ENCODE measurements at places on chromosomes 6 and 20.

- no peak for DNase-seq
These were observed 227.4 kb downstream of the C6orf118 start for GRCh38 chr6:165081944-165082532.

- DNase-seq = no peak
These were observed 19.3 kb upstream of the SASH1 start for GRCh38 chr6:148323344-148323743.

DNA sequence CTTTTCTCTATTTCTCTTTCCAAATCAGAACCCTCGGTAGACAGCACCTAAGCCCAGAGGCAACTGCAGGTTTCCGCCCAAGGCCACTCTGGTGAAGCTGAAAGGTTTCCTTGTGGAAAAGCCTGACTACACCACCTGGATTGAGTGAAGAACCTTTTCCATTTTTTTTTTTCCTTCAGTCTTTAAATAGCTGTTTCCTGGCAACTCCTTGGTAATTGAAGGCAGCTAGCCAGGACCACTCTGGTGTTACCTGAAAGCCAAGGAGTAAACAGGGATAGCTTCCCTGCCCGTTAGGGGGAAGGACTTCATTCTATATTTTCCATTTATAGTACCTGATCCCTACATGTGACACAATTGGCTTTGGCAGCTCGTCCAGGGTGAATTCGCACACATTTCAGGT lies 1238.4 kb downstream of the GRIK2 start:
- no peak for DNase-seq

GRCh38 chr6:31725502-31726350 lies 2.6 kb downstream of the MPIG6B start:
- no peak for DNase-seq

DNA sequence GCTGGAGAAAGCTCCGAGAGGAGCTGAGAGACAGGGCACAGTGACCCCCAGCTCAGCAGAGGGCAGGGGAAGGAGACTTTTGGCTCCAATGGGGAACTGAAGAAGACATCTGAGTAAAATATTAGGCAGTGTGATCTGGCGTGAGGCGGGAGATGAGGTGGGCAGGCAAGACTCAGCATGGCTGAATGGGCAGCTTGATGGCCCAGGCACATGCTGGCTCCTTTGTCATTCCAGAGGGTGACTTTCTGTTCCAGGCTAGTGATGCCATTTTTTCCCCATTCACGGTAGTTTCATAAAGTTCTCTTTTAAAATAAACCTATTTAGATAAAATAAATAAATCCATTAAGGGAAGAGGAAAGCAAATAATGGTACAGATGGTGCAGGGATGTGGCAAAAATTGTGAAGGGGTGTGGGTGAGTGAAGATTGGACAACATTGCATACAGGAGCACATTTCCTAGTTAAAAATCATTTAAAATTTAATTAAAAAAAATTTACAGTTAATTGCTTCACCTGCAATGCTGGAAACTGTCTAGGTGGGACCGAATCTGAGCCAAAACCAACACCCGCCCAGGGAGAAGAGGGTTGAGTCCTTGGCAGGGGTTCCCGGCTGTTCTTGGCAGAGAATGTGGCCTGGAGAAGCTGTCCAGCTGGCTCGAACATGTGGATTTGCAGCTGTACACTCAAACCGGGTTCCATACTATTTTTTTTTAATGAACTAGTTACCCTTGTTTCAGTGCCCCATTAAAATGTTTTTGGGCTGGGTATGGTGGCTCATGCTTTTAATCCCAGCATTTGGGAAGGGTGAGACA lies 41.7 kb upstream of the PRELID3B start:
- no peak for DNase-seq

GRCh38 chr6:49634836-49635218 lies 1.8 kb downstream of the RHAG start:
- no peak for DNase-seq

DNA sequence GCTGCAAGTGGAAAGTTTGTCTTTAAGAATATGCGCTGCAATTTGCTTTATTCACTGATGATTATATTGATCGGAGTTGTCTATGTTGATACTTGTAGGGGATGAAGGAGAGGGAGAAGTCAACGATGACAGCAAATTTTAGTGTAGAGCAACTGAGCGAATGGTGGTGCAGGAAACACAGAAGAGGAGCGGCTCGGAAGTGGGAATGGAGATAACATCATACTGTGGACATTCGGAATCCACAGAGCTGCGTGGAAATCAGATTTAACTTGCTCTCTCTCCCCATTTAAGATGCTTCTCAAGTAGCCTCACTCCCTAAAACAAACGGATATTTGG lies 722 bp upstream of the TMEM14B start:
- DNase-seq = no peak

GRCh38 chr6:8375916-8376315 lies 59.4 kb downstream of the SLC35B3 start:
- DNase-seq = no peak

GRCh38 chr6:111474106-111474505 lies 8.9 kb downstream of the REV3L start:
- DNase-seq = no peak

- no peak for DNase-seq
These were observed 17.5 kb upstream of the DSP start for GRCh38 chr6:7523922-7524321.

GRCh38 chr6:110878751-110879522 lies 4.4 kb downstream of the AMD1 start:
- no peak for DNase-seq

GRCh38 chr6:11387707-11388430 lies 149.7 kb upstream of the TMEM170B start:
- DNase-seq = no peak

DNA sequence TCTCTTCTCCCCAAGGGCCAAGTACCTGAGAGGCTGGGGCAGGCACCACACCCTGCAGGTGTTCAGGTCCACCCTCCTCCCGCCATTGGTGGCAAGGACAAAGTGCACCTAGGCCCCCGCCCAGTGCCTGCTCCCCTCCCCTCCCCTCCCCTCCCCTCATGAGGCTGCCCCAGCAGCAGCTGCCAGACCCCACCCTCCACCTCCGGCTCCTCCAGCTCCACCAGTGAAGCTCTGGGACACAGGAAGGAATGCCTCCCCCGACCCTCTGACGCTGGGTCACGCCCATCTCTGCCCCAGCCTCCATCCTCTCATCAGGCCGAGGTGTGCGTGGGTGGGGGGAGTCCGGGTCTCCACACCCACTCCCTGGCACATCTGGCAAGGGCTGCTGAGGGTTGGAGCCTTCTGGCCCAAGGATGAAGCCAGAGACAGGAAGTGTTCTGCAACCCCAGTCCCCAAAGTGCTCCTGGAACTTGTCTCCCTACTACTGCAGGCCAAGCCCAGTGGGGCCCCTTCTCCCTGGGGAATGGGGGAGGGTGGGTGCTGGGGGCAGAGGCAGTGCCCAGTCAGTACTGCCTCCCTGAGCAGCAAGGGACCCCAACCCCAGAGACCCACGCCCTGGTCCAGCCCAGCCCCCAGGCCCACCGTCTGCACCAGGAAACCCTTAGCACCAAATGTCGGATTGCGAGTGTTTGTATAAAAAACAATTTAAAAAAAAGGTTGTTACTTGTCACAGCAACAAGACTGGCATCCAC lies 1.6 kb upstream of the UCKL1 start:
- DNase-seq = no peak

- DNase-seq = no peak
These were observed 1.3 kb upstream of the UNC5CL start for GRCh38 chr6:41040101-41040939.

GRCh38 chr6:119384444-119384843 lies 34.9 kb upstream of the MAN1A1 start:
- DNase-seq = no peak

DNA sequence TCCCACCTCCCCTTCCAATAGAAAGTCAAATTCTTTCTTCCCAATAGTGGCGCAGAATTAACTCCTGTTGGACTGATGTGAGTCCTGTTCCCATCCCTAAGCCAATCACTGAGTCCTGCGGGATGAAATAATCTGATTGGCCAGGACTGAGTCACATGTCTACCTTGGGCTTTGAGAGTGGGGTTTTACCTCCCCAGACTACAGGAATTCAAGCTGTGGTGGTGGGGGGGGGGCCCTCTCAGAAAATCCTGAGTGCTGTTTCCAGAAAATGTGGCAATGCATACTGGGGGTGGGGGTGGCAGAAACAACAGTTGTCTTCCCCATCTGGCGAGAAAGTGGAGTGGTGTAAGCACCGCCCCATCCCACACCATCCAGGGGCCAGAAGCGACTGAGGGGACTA lies 65.7 kb downstream of the CTCFL start:
- no peak for DNase-seq

- DNase-seq = no peak
These were observed 280.9 kb downstream of the KIF16B start for GRCh38 chr20:16292226-16292880.

- peak; percentile 78 for DNase-seq
These were observed 46.1 kb downstream of the LYRM4 start for GRCh38 chr6:5214570-5215052.

DNA sequence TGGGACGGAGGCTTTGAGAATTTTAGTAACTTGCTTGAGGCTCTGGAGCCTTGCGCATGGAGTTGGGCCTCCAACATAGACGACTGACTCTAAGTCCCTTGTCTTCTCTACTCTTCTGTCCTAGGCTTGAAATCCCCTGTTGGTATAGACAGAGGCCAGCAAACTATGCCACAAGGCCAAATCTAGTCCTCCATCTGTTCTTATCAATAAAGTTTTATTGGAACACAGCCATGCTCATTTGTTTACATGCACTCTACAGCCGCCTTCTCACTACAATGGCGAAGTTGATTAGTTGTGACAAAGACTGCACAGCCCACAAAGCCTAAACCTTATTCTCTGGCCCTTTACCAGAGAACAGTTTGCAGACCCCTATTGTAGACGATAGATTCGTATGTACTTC lies 174.1 kb upstream of the ZFP64 start:
- DNase-seq = no peak

DNA sequence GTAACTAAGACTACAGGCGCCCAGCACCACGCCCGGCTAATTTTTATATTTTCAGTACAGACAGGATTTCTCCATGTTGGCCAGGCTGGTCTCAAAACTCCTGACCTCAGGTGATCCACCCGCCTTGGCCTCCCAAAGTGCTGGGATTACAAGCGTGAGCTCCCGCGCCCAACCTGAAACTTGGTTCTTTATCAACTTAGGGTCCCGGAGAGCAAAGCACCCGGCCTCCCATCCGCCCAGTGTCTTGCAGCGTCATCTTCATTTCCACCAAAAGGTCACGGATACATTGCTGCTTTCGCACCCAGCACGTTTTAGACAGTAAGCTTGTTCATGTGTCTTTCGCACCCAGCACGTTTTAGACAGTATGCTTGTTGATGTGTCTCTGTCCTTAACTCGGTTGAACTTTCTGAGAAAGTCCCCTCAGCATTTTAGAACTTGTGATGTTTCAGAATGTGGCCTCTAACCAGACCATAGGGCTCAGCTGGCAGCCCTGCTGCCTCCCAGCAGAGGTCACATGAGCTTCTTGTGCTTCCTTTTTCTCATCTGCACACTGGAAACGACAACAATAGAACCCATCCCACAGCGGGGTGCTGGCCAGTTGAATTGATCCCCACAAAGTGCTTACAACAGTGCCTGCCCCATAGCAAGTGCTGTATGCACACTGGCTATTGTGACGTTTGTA lies 48.8 kb downstream of the PRR18 start:
- no peak for DNase-seq

GRCh38 chr20:8073024-8073832 lies 53.7 kb upstream of the TMX4 start:
- no peak for DNase-seq

GRCh38 chr6:150229436-150230163 lies 86.8 kb downstream of the PPP1R14C start:
- DNase-seq = no peak

DNA sequence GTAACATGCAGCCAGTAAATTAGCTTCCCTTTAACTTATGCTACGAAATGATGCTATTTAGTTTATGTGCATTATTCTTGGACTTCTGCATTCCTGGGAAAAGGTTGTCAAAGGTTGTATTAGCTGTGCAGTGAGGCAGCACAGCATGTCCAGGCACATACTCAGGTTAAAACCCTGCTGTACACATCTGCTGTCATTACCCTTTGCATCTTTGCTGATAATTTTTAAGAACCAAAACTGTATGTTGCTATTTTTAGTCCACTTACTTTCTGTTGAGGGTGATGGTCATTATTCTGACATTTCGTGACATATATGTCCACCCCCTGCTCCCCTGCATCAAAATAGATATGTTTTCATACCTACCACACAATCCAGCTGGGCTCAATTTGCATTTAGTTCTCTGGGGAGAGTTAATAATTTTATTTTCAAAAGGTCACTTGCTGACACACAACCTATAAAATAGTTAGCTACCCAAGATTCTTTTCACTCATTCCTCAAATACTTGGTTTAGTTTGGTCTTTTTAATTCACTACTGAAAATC lies 142.5 kb upstream of the SPACA1 start:
- no peak for DNase-seq

DNA sequence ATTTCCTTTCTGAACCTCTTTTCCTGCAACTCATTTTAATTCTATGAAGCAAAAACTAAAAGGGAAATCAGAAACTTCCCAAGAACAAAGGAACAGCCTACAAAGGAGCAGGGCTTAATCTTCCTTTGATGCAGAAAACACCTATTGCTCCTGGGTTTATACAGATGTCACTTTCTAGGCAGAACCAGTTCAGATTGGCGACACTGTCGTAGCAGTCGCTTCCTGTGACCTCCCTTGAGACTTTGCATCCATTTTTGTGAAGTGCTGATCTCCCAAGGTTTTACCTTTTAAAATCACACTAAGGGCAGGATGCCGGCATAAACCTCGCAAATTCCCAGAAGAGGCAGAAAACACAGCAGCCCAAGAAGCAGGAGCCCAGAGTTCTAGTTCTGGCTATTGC lies 40.1 kb downstream of the JAG1 start:
- no peak for DNase-seq

- no peak for DNase-seq
These were observed 8.1 kb downstream of the SYNJ2 start for GRCh38 chr6:157989541-157990289.

GRCh38 chr20:46388937-46389336 lies 17.5 kb downstream of the ELMO2 start:
- DNase-seq = no peak

DNA sequence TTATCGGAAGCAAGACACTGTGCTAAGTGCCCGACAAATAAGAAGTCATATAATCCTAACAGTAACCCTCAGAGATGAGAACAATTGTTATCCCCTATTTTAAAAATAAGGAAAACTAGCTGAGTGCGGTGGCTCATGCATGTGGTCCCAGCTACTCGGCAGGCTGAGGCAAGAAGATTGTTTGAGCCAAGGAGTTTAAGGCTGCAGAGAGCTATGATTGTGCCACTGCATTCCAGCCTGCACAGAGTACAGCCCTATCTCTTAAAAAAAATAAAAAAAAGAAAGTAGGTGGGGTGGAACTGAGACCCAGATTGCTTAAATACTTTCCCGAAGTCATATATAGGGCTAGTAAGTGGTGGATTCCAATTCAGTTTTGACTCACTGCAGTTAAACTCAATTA lies 84.7 kb downstream of the UST start:
- no peak for DNase-seq

Measured in right renal cortex interstitium (tissue), 3 donors.